ENCODE measurements at places on chromosomes 16 and 17.

- no peak for DNase-seq
These were observed 205.9 kb downstream of the HS3ST4 start for GRCh38 chr16:25897702-25898101.

GRCh38 chr16:3348547-3349167 is 7.0 kb upstream of the OR2C1 start:
- no peak for DNase-seq

DNA sequence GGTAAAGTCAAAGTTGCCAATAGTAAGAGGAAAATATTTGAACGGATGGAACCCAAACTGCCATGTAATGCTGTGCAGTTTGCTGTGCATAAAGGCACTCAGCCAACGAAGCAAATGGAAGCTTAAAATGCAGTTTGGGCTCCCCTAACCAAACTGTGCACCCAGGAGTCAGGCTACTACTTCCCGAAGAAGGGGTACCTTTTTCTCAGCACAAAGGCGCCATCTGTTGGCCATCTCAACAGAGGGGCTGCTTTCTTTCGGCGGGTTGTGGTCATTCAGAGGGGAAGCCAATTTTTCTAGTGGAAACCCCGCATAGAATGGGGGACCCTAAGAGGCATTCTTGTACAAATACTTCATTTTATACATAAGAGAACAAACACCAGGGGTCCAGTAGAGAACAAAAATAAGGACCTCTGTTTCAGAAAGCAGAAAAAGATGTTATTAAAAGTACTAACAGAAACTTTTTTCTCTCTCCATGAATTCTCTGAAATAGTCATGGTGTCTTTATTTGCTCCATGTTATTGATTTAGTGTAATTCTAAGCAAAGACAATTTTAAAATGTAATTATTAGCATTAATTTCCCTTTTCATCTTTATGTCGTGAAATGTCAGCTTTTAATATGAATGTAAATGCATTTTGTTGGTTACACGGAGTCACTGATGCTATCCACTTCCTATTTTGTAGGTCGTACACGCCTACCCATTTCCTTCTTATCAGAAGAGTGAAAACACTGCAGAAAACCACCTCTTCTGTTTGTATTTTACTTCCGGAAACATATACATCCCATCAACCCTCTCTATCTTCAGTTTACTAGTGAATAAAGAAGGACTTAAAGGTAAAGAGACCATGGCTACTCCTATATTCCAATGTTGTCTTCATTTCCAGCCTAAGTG is 453.3 kb downstream of the KCNJ2 start:
- peak; percentile 30 for DNase-seq

GRCh38 chr17:44086364-44087311 is 16.1 kb downstream of the G6PC3 start:
- peak; percentile 95 for DNase-seq

DNA sequence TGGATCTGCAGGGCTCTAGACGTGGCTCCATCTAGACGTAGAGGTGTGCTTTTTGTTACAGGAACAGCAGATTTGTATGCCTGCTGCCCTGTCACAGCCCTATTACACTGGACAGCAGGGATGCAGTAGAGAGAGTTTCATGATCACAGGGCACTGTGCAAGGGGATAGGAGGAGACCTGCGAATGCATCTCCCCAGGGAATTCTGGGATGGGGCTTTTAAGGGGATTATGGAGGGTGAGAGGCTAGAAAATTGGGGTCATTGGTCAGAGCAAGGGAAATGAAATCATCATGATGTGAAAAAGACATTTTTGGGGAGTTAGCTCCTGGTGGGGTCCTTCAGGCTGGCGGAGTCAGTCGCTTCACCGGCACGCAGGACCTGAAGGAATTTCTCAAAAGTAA is 3.9 kb upstream of the NUPR1 start:
- DNase-seq: no peak

DNA sequence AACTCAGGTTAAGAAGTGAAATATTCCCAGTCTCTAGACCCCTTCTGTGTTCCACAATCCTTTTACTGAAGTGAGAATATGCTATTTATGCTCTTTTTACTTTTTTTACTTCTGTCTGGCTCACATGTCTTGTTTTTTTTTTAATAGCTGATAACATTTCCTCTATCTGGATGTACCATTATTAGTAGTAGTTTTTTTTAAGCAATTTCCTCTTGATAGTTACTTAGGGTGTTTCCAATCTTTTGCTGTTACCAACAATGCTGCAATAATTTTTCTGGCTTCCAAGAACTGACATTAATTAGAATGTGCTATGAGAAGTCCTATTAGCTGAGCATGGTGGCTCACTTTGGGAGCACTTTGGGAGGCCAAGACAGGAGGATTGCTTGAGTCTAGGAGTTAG is 32.0 kb downstream of the KSR1 start:
- no peak for DNase-seq

- DNase-seq: no peak
These were observed 26.1 kb downstream of the DHRS7C start for GRCh38 chr17:9765322-9765721.

GRCh38 chr16:55856950-55857349 is 18.2 kb downstream of the CES5A start:
- no peak for DNase-seq

DNA sequence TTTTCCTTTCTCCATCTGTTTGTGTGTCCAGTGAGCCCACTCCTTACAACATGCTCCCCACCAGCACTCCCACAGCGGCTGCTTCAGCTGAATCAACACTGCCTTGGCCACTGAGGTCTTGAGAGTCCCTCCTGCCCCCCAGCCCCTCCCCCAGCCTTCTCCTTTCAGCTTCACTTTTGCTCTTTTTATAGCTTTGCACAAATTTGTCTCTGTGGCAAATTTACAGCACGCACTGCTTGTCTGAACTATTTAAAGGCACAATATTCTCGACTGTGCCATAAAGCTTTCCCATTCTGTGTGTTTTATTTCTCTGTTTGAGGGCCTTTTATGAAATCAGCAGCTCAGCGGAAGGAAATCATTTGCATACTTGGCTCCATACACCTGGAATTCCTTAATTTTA is 579.3 kb downstream of the TOX3 start:
- no peak for DNase-seq

GRCh38 chr17:2416010-2416734 is 15.3 kb upstream of the MNT start:
- DNase-seq: peak; percentile 79

DNA sequence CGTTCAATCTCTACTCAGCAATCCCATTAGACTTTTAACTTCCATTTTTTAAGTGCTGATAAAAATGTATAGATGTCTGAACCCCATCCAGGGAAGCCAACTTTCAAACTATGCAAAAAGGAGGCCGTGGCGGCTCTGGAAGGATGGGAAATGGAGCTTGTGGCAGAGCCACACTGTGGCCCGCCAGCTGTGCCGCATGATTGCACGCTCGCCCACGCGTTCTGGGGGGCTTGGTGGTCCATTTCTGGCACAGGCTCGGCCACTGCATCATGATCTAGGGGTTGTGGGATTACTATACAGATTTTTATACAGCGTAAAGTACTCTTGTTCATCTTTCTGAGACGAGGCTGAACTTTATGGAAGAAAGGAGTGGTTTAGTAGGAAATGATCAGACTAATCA is 57.6 kb downstream of the FOXL1 start:
- DNase-seq: no peak

GRCh38 chr16:27405546-27406451 is 3.8 kb downstream of the IL21R start:
- no peak for DNase-seq

GRCh38 chr16:48158296-48158695 is 2.5 kb upstream of the ABCC12 start:
- peak; percentile 80 for DNase-seq

GRCh38 chr16:57619606-57620334 is 8.7 kb upstream of the ADGRG1 start:
- DNase-seq: no peak

DNA sequence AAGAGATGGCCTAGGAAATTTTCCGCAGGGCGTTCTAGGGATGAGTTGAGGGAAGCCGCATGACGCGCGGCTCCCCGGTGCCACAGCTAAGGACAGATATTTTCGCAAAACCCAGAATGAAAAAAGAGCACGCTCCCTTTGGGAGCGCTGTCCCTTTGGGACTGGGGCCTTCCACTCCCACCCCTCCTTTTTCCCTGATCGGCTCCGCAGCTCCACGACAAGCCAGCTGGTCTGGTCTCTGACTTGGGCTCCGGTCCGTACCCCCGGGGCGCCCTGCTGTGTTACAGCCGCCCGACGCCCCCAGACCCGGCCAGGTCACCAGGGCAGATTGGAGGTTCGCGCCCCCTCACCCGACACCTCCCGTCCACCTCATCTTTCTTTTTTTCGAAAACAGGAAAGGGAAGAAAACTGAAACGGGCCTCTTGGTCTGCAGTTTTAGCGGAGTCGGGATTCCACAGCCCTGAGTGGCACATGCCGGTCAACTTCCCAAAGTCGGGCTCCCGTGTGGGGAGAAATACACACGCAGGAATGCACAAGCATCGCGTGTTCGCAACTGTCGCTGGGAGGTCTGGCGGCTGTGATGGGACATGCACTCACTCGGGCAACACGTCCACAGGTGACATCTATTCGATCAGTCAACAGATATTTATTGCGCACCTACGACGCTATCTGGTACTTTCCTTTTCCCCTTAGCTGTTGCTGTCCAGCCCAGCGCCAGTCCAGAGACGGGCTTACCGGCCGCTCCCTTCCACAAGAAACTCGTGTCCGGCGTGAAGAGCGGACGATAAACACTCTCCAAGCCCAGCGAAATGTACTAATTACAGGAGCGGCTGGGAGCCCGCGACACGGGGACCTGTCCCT is 3.9 kb upstream of the SOX9 start:
- DNase-seq: no peak

DNA sequence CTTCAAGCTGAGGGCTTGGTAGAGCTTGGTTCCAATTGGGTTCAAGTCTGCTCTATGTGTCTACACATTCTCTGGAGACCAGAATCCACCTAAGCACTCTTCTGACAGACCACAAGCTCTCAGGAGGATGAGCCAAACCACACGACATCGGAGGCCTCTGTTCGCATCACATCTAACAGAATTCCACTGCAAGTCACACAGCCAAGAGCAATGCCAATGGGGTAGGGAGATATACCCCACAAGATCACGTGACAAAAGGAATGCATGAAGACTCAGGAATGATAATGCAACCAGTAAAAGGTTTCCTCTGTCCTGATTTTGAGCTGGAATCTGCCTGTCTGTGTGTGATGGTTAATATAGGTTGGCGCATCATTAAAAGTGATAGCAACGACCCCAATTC is 46.6 kb upstream of the RPL38 start:
- no peak for DNase-seq

DNA sequence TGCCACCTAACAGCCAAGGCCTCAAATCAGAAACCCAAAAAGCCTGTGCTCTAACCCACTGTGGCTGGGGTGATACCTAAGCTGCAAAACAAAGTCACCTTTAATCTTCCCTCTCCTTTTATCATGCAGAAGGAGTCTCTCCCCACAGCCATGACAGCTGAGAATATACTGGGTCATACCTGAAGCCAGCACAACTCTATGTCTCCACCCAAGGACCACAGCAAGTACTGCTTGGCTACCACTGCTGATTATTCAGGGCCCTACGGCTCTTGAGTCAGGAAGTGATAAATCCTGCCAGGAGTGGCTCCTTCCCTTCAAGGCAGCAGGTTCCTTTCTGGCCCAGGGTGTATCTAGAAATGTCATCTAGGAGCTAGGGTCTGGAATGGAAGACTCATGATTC is 151.5 kb upstream of the TOM1L1 start:
- no peak for DNase-seq

DNA sequence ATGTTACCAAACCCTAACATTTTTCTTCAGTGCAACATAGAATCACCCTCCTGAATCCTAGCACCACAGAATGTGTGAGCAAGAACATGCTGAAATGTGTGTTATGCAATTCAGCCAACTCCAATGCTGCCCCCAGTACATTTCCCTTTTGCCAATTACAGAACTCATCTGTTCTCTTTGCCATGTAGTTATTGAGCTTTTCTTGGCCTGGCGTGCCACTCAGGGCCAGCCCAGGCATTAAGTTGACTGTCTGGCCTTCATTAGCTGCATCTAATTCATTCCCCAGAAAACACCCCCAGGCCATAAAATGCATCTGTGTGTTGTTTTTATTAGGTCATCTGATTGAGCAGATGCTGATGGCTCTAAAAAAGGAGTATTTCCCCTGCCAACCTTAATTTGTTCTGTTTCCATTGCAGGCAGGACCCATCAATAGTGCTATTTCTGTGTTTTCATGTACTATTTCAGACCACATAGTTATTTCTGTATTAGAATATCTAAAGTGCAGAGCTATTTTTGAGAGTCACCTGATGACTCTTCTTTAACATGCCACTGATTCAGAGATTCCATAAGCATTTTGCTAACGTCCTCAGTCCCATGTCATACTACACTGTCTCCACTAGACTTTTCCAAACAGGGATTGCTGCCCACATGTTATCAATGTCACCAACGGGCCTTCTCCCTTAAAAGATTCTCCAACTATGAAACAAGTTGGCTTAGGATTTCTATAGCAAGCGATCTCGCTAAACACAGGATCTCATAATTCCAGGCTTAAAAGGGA is 969.7 kb downstream of the CDH11 start:
- peak; percentile 36 for DNase-seq

DNA sequence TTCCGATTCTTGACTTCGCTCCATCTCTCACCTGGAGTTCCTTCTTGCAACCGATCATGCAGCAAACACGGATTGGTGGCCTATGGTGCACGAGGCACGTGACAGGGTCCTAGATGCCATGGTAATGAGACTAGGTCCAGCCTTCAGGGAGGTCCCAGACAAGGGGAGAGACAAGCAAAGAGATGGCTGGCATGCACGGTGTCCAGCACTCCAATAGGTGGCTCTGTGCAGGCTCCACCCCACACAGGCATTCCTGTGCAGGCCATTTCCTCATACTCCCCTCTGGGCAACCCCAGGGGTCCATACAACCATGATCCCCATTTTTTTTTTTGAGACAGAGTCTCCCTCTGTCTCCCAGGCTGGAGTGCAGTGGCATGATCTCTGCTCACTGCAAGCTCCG is 31.3 kb downstream of the WNT9B start:
- DNase-seq: no peak

DNA sequence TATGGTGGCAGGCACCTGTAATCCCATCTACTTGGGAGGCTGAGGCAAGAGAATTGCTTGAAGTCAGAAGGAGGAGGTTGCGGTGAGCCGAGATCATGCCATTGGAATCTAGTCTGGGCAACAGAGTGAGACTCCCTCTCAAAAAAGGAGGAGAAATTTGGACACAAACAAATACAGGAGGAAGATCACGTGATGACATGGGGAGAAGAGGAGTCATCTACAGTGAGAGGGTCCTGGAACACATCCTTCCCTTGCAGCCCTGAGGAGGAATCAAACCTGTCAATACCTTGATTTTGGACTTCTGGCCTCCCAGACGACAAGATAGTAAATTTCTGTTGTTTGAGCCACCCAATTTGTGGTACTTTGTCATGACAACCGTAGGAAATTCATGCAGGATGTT is 671.9 kb upstream of the EEF2KMT start:
- no peak for DNase-seq

DNA sequence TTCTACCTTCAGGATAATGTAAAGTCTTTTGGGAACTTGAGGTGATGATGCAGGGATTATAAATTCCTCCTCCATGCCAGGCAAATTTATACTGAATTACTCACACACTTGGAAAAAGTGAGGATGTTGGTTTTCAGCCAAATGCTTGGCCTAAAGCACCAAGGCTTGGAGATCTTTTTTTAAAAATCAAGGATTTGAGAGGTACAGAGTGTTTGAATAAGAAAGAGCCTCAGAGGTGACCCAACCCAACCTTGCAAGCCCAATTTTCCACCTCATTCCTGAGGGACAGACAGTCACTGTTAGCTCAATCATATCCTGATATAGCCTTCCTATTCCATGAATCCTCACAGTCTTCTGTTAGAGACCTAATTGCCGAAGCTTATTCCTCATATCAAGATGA is 14.0 kb downstream of the GRIN2A start:
- DNase-seq: peak; percentile 72

Measured in fibroblast of skin of abdomen (primary cell).